ENCODE measurements at places on chromosomes 7 and 10. TPM values are rescaled to one million over a fixed set of nuclear protein-coding genes. Genes with fewer than 3 reads are reported as not detected.

The GRID2IP gene
- 1.2 TPM for total RNA-seq

The UCMA gene
- total RNA-seq: not detected

The LOXL4 gene
- 0.47 TPM for total RNA-seq

The SKAP2 gene
- 1.2 TPM for total RNA-seq

The DGKI gene
- total RNA-seq: 202 TPM

The GRB10 gene
- total RNA-seq: 58.3 TPM

The ITPRID1 gene
- total RNA-seq: 8.6 TPM

The IQUB gene
- 3.4 TPM for total RNA-seq

The NEUROD6 gene
- total RNA-seq: 600 TPM

The AKR1C8 gene
- total RNA-seq: 0.78 TPM

The MIOS gene
- total RNA-seq: 86.4 TPM

The WNT8B gene
- total RNA-seq: not detected

The TUBB8 gene
- total RNA-seq: not detected

The GIMAP8 gene
- 2.8 TPM for total RNA-seq

The SEMA3A gene
- 46.8 TPM for total RNA-seq

The HEPACAM2 gene
- total RNA-seq: not detected

The ITGA8 gene
- 2.8 TPM for total RNA-seq

The GJD4 gene
- total RNA-seq: not detected

The RNF148 gene
- 0.78 TPM for total RNA-seq

The ASNS gene
- total RNA-seq: 31.8 TPM

The TAS2R41 gene
- total RNA-seq: not detected

The LMBR1 gene
- 235 TPM for total RNA-seq
